ENCODE measurements at places on chromosomes 11 and 22.

- DNase-seq, result no peak
Measured at GRCh38 chr11:115630214-115630613, 126.0 kb upstream of the CADM1 start.

DNA sequence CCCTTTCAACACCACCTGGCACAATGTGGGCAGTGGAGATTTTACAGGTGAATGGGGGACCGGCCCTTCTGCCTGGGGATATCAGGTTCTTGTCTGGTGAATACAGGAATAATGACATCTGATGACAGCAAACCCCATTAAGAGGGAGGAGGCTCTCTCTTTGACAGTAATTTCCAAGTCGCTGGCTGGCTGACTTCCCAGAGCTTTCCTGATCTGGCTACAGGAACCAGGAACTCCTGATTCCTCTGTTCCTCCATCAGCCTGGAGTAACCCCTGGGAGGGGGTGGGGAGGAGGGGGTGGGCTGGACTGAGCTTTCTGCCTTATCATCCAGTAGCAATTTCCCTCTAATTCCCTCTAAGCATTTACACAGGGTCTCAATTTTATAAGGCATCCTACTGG is 3.7 kb upstream of the MIEF1 start:
- DNase-seq, result no peak

DNA sequence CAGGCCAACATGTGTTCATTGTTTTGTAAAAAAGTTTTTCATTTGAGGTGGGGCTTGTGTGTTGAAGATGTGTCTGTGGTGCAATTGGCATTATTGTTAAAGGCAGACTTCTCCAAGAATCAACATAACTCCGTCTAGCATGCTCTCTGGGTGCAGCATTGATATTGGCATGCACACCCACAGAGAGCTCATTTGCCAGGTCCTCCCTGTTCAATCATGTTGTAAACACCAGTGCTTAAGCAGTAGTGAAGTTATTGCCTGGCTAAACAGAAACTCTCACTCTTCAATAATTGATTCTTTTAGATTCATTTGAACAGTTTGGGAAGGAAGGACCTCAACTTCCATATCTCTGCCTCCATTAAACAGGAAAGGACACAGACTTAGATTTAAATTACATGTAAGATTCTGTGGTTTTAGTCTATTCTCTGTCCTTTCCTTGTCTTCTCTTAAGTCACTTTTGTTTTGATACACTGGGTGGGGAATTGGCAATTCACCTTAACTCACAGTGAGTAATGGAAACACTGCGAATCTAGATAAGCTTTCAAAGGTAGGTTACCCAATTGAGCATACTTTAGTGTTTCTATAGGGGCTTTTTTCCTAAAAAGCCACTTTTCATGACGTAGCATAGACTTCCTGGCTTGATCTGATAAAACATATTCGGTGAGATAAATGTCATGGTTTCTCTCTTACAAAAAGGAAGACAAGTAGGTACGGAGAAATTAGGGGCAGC is 30.8 kb upstream of the EXPH5 start:
- no peak for DNase-seq

DNA sequence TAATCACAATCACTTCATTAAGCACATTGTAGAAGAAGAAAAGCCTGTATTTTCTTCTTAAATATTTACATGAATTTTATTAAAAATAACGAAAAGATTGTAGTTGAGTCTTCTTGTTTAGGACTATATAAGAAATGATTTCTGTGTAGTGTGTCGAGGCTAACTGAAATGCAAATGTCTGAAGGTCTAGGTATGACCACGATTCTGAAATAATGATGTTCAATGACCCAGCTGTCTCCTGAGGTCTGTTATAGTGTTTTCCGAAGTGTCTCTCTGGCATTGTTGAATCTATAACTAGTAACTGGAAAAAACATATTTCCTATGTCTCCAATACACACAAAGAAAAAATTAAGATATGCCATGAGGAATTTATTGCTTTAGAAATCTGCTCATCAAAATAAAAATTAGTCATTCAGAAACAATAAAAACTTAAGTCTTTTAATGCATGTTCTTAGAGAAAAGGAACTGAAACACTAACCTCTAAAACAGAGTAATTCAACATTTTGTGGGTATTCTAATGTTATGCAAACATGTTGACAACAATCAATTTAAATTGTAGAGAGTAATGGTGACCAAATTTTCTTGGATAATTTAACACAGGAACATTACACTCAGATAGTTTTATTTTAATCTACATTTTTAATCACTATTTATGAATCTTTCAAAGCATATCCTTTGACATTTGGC is 55.0 kb downstream of the CASP12 start:
- no peak for DNase-seq

DNA sequence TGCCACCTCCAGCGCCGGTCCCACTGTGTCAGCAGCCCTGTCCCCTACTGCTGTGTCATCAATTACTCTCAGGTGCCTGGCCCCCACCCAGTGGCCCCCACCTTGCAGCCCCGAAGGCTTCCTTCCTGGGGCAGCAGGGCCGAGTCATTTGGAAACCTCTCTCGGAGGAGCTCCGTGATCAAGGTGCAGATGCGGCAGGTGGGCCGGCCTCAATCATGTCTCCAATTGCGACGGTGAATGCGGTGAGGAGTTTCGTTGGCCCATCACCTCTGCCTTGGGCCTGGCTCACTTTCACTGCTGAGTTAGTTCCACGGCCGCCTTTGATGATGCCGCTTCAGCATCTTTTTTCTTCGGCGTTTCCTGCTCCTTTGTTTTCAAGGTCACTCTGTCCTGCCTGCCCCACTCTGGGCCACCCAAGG is 11.3 kb upstream of the CXCR5 start:
- DNase-seq, result no peak

DNA sequence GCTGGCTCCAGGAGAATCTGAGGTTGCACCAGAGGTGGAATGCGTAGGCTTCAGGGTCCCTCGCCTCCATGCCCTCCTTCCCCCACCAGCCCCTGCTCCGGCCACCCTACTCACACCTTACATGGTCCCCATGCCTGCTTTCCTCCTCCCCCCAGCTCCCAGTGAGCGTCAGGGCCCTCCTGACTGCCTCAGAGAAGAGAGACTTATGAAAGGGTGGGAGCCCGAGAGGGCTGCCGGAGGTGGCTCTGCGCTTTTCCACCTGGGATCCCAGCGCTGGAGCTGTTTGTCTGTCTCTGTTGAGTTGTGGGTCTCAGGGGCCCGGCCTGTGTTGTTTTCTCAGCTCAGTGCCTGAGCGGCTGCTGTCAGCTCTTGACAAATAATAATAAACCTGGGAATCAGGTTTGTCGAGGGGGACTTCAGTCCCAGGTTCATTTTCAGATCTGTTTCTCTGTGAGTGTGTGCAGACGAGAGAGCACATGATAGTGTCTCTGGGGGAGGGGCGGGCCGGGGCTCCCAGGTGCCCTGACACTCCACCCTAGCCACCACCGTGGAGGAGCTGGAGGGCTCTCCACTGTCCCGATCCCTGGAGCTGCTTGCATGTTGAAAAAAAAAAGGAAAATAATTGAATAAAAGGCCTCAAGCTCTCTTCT is 153.7 kb downstream of the FEZ1 start:
- no peak for DNase-seq

GRCh38 chr11:32894149-32894827 is 1.7 kb downstream of the QSER1 start:
- no peak for DNase-seq

DNA sequence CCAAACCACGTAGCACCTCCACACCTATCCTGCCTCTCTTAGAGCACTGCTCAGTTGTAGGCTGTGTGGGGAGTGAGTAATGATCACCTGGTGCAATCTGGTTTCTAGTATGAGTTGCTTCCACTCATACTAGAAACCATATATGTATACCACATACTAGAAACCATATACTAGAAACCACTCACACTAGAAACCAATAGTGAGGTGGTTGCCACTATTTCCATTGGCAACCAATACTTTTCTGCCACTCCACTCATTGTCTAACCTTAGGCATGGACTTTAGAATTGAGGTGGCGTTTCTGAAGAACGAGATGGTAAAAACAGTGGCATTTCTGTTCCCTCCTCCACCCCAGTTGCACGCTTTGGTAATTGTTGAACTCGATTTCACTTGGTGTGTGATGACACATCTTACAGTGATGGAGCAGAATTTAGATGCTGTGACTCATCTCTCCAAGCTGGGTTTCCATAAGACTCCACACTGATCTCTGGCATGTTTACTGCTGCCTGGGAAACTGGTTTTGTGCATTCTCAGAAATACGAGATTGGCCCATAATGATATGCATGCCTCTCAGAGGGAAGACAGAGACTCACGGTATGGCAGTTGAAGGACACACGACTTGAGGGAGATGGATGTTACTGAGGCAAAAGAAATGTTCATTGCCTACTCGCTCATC is 82.9 kb downstream of the KIRREL3 start:
- DNase-seq, result no peak

DNA sequence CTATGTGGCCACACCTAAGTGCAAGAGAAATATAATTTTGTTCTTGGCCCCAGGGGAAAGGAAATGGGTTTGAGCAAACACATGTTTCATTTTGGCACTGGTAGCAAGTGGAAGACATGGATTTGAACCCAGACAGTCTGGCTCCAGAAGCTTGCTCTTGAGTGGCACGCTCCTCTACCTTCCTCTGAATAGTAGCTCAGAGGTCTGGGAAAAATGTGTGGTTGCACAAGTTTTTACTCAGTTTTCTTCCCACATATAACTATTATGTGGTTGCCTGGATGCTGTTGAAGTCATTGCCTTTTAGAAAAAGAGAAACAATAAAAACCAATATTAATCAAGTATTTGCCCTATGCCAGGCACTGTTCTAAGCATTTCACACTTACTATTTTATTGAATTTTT is 16.3 kb downstream of the PARVA start:
- DNase-seq, result no peak
